ENCODE measurements at places on chromosomes 11 and 22. TPM values are rescaled to one million over a fixed set of nuclear protein-coding genes. Genes with fewer than 3 reads are reported as not detected.

The C11orf91 gene
- not detected for total RNA-seq

The INPP5J gene
- 0.20 TPM for total RNA-seq

The MUC6 gene
- not detected for total RNA-seq

The FBXO7 gene
- total RNA-seq, result 50.5 TPM

DNA sequence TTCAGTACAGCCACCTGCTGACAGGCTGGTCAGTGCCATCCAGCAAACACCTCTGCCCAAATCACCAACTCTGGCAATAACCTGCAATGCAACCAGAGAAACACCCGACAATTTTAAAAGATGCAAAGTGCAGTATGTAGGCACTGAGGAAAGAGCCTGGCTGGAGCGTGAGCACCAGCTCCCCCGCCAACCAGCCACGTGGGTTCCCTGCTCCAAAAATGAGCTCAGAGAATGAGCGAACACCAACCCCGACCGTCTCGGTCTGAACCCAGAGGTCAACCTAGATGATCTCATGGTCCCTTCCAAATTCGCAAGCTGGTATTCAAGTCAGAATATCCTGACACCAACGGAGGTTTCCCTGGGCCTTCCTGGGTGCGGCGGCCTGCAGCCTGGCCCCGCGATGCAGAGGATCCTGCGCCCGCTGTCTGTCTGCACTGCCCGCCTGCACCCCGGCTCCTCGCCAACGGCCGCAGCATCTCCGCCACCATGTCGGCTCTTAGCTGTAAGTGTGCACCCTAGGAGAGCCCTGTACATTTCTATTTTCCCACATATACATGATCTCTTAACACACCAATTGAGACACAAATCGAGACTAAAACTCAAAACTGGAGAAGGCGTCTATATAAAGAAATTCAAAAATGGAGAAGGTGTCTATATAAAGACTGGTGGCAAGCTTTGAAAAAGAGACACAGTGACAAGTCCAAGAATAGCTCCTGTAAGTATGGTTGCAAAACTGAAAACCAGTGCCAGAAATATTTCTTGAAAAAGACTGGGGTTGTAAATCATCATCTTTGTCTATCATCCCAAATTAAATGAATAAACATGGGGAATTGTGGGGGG lies 22.8 kb downstream of the TMEM184B start:
- DNase-seq, result no peak

- DNase-seq, result no peak
Measured at GRCh38 chr22:17629641-17630040, 1.1 kb upstream of the ATP6V1E1 start.

DNA sequence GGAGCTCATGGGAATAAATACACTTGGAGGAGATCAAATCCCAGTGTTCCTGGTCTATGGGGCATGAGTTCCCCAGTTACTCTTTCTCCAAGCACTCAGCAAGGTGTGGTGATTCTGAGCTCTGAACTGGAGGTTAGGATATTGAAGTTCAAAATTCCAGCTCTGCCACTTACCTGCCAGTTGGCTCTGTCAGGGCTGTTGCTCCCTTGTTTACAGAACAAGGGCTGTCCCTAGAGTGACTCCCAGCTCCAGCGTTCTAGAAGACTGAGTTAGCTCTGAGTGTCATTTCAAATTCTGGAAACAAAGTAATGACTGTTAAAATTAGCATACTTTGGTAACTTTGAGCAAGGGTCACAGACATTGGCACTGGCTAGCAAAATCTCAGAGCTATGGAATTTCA lies 69.7 kb upstream of the ZBED5 start:
- no peak for DNase-seq

GRCh38 chr22:28582806-28583205 lies 96.8 kb downstream of the TTC28 start:
- DNase-seq, result no peak

DNA sequence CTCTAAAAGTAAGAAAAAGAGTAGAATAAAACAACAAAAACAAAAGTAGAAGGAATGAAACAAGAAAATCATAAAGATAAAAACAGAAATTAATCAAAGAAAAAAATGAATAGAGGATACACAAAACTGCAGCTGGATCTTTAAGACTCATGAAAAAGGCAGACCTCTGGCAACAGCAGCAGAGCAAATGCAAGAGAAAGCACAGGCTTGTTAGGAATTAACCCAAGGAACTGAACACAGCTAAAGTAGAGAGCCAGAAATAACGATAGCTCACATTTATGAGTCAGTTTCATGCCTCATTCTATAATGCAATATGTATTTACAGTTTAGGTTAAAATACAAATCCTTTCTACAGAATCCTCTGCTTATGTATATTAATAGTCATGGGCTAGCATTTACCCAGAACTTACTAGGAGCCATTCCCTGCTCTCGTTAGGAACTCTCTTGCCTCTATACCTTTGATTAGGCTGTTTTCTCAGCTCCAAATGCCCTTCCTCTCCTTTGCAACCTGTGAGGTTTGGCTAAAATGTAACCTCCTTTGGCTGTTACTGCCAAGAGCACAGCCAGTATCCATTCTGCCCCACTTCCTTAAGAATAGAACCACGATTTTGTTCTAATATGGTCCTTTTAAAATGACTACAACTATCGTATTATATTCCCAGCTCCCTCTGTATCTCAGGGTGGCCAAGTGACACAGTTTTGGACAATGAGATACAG lies 38.3 kb upstream of the NFAM1 start:
- DNase-seq, result no peak
